ENCODE measurements at places on chromosomes 12 and 14.

DNA sequence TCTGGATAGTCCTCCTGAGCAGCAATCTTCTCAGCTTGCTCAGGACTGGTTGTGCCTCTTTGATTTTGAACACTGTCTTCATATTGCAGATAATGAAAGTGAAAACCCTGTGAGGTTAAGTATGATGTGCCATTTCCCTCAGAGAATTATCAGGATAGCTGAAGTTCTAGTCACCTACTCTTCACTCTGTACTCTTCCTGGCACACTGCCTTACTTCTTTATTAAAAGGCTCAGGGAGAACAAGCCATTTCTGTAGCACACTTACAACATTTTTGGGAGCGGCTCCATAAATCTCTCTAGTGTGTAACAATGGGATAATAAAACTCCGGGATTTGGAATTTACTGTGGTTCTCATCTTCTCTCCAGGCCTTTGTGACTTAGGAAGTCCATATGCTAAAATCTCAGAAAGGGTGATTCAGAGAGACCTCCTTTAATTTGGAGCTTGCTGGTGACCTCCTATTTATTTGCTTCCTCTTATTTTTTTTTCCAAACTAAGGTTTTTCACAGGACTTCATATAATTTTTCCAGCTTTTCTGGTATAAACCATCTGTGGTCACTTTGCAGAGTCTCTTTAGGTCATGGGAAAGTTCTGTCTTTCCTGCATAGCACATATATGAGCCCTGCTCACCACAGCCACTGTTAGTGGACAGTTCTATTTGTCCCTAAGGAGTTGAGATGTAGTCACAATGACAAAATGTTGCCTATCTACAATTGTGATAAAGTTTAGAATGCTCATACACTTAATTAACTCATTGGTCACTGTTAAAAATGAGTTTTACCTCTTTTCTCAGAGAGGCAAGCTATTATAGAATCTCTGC is 53.5 kb upstream of the LDHB start:
- no peak for DNase-seq

- DNase-seq: peak; percentile 86
These were observed 1264.0 kb downstream of the TMEM121 start for GRCh38 chr14:106790189-106791036.

DNA sequence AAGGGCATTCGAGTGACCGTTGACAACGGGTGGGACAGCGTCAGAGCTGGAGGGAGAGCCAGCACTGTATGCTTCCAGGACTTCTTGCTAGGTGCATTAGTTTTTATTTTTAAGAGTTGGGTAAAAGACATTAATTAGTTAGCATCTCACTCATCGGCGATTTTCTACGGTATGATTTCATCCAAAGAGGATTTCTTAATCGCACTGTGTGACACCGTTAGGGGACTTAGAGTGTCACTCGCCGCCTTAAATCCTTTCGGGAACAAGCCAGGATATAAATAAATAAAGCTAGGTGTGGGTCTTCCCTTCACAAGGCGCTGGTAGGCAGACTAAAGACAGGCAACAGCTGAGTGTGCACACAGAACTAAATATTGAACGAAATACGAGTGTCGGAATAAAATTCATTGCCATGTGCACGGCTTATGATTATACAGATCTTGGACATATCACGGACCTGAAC is 869 bp upstream of the NOVA1 start:
- DNase-seq: no peak

DNA sequence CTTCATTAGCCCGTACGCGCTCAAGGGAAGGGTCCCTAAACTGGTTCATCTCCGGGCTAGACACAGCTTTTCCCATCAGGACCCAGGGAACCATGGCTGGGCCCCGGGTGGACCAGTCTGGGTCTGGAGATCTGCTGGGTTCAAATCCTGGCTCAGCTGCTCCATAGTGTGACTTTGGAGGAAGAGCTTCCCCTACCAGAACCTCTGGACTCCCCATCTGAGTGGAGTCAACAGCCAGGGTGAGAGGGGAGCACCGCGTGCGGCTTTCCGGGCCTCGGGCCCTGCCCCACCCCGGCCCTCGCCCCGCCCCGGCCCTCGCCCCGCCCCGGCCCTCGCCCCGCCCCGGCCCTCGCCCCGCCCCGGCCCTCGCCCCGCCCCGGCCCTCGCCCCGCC is 41.2 kb downstream of the BEGAIN start:
- DNase-seq: no peak

GRCh38 chr14:82626156-82627066 is 1092.8 kb upstream of the SEL1L start:
- no peak for DNase-seq

DNA sequence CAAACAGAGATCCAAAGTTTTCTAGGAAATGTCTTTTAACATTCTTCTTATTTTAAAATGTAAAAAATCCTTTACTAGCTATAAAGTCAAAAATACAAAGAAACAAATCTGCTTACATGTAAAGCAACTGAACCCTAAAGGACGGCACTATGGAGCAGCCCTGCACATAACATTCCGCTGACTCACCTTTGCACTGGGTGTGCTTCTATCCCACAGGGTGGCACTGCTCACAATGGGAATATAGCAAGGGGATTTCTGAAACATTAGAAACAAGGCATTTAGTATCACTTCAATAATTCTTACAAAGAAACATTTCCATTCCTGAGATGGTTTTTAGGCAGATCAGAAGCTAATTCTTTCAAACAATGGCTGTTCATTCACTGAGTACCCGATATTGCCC is 94.3 kb downstream of the C12orf42 start:
- DNase-seq: peak; percentile 4

DNA sequence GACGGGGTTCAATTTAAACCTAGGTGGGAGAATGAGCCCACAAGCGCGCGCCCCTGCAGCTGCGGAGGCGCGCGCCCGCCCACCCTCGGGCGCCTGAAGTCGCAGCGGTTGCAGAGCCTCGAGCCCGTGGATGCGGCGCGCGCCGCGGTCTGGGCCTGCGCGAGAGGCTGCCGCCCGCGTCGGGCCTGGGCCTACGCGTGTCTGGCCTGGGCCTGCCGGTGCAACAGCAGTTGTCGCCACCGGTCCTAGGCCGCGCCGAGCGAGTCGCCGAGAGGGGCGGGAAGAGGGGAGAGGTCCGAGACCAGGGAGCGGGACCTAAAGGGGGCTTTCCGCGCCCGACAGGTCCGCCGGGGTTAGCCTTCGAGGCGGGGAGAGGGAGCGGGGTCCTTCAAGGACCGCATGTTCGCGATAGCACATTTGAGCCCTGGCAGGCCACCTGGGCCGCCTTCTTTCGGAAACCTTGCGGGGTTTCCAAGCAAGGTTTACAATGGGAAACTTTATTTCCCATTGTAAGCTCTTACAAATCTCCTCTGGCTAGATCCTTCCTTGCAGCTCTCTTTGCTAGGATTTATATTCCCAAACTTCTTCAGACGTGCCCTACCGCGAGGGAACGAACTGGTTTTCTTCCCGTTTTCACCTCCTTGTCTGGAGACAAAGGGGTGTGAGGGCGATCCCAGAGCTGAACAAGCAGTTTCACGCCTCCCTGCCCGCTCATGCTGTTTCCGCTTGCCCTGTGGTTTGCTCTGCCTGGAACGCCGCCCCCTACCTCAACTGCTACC is 6.8 kb downstream of the SIX6 start:
- no peak for DNase-seq

GRCh38 chr14:102616318-102616717 is 23.9 kb downstream of the RCOR1 start:
- DNase-seq: no peak

DNA sequence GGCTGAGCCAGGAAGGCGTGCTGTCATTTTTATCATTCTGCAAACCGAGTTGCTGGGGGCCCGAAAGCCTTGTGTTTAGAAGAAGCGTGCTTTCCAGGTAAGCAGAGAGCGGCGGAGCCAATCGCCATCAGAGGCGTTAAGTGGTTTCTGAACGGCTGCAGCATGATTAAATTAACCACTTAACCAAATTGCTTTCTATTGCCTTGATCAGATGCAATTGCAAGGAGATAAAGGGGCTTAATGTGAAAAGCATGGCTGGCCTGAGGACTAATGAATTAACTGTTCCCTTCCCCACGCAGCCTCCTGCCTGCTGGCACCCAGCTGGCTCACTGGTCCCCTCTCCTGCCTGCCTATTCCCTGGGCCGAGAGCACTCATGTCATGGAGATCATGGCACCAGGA is 36.6 kb upstream of the CHGA start:
- DNase-seq: no peak

DNA sequence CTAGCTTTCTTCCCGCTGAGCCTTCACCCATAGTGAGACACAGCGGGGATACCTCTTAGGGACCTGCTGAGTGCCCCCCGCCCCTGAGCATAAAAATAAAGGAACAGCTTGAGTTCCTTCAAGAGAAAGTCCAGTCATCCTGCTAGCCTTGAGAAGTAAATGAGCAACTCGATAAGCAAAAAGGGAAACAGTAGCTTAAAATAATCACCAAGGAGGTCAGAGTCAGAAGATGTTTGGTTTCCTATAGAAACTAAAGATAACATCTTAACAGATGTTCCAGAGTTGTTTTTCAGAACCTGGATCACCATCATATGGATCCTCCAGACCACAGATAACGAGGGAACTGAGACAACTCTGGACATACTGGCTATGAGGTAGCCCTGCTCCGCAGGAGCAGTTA is 94.0 kb downstream of the BCAT1 start:
- DNase-seq: no peak

GRCh38 chr12:12722435-12723148 is 5.4 kb downstream of the CDKN1B start:
- no peak for DNase-seq

GRCh38 chr12:70400124-70400523 is 34.0 kb downstream of the KCNMB4 start:
- DNase-seq: no peak

- DNase-seq: no peak
These were observed 27.7 kb upstream of the CMA1 start for GRCh38 chr14:24535737-24536136.

- DNase-seq: no peak
These were observed 137.5 kb upstream of the CCND2 start for GRCh38 chr12:4135919-4136605.

- DNase-seq: no peak
These were observed 228.5 kb downstream of the VRK1 start for GRCh38 chr14:97025722-97026121.

DNA sequence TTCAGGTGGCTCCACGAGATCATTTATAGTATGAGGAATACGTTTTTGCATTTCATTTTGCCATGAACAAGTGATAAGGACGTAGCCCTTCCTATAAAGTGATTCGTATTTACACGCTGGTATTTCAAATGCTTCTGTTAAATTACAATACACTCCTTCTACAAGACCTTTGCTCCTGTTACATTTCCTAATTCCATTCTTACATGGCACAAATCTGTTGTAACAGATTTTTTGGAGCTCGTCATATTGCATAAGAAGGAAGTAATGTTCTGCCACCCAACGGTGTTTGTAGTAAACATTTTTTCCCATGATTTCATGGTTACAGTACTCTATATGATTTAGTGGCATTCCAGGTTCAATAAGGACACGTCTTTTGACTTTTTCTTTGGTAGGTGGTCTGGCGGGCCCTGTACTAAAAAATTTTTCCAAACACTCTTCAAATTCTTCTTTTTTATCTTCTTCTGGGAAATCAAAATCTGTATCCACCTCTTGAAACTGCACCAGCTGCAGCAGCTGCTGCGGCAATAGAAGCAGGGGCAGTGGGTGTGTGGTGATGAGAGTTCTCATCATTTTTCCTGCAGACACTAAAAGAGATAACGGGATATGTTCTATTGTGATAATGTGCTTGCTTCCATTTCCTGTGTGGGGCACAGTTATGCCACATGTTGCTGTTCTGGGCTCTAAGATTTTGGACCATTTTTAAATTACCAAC is 4.2 kb downstream of the RNASE9 start:
- DNase-seq: no peak

- no peak for DNase-seq
These were observed 88.9 kb upstream of the SLC38A2 start for GRCh38 chr12:46461459-46461858.

DNA sequence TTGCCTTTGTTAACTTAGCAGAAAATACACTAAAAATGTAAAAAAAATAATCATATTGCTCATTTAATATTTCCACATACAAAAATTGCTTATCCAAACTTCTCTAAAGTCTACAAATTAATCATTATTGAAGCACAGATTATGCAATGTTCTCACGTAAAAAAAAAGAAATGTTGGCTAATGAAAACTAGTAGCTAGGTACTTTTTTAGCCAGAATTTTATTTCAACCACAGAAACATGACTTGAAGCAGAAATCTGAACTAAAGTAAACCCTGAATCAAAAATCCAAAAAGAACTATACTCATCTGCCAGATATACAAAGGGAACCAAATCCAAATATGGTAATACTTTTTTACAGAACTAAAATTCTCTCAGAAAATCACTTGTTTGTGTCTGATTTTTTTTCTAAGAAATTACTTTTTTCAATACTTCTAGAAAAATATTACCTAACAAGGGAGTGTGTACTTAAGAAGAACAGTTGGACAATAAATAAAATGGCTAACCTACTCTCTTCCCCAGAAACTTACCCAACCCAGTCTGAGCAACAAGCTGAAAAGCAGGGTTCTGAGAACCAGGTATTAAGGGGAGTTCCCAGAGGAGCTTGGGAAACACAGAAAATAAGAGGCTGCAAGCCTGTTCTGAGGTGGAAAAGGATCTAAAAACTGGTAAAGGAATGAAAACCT is 78.4 kb upstream of the RAP1B start:
- DNase-seq: no peak

- DNase-seq: no peak
These were observed 4.1 kb downstream of the TMEM121 start for GRCh38 chr14:105530285-105531087.

DNA sequence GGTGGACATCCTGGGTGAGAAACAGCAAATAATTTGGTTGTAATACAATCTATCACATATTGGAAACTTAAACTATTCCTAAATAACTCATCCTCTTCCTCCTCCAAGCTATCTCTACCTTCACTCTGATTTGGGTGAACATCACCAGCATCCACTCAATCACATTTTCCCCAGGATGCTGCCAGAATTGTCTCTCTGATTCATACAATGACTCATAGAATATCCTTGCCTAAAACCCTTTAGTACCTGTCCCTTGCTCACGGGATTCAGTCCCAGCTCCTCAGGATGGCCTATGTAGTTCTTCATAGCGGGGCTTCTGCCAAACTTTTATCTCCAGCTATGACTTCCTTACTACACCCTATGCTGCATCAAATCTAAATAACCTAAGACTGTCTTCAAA is 146.8 kb downstream of the EMP1 start:
- no peak for DNase-seq

DNA sequence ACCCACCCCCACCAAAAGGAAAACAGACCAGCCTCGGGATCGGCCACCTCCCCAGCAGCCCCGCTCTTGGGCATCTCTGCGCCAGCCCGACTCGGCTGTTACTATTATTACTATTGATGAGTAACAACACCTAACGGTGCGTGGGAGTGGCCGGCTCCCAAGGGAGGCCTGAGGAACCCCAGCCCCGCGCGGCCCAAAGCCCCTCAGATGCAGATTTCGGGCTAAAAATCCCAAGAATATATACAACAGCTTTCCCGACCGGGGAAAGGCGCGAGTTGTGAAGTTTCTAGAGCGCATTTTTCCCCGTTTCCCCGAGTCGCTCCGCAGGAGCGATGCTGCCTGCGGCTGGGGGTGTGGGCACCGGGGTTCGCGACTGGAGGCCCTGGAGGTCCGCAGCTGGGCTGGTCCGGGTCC is 565 bp downstream of the NT5DC3 start:
- peak; percentile 26 for DNase-seq

Data from CD4-positive, alpha-beta T cell treated with Interleukin-6 for 4 hours (primary cell).